ENCODE measurements at places on chromosomes 3 and 15.

DNA sequence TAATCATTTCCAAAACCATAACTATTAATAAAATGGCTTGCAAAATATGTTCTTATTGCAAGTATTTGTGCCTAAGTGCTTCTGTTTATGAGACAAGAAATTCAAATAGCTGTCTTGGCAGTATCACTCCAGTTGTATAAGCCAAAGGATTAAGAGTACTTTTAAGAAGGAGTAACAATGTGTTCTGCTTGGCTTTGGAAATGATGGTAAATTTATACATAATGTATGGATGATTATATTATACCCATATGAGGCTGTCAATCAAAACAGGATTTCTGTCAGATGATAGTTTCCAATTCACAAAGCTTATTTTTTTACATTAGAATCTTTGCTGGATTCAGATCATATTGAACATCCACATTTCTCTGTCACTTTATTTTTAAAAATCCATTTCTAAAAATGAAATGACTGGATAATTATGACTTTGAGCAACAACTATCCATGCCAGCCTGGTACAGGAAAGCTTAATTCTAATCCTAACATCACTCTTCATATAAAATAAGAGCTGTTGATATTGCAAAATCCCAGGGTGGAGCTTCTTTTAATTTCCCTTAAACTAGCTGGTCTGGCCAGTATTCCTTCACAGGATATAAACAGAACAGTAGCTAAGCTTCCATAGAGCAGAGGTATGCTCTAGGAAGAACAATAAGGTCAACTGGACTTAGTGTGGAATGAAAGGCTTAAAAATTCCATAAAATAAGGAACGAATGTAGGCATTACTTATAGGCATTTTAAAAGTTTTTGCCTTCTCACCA is 30.0 kb upstream of the ZNF280D start:
- DNase-seq = no peak

- DNase-seq = no peak
Observed at GRCh38 chr3:157427901-157428300, 8.7 kb upstream of the PTX3 start.

- no peak for DNase-seq
Observed at GRCh38 chr3:184685055-184685454, 26.8 kb downstream of the MAGEF1 start.

DNA sequence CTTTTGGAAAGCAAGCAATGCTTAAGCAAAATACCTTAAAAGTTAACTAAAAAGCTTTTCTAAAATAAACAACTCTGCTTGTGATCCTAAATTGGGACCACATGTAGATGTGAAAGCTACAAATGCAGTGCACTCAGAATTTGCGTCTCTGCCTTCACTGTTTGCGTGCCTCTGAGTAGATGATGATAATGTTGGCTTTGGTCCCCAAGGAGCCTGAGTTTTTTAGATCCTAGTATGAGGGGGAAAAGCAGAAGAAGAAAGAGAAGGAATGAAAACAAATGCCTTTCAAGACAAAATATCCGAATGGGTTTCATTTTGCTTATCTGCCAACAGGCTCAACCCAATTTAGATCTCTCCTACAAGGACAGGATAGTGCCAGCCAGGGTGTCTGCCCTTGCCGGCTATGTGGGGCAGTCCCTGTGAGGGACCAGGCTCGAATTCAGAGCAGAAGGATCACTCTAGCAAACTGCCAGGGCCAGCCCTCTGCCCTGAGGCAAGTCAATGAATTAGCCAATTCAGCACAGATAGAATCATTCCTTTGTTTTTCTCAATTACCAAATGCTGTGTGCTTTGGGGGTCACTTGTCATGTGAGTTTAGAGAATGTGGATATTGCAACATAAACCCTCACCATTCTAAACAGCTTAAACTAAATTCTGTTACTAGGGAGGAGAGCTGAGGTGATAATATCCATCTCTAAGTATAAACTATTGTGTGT is 28.5 kb downstream of the SCG5 start:
- DNase-seq = no peak

GRCh38 chr3:133955892-133956291 is 60.2 kb upstream of the RAB6B start:
- DNase-seq = no peak

DNA sequence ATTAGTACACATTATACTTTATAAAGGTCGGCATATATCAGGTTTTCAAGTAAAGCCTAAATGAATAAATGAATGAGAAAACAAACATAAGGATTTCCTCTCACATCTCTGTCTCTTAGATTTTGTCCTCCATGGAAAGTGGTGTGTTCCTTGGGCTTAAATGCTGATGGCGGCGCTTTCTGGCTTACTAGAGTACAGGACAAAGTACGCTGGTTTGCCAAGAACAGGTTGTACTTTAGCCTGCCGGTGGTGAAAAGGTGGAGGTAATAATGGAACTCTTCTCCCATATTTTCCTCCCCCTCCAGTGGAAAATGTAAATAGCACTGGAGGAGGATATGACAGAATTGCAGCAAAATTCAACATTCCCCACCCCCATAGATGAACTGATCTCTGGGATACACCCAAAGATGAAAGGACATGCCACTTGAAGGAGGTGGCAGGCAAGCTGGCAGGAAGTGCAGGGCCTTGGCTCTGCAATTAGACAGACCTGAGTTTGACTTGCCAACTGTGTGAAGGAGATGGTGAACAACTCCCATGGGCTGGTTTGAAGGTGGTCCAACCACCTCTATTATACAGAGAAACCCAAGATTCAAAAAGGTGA is 29.3 kb downstream of the CEP152 start:
- DNase-seq = no peak

- DNase-seq = no peak
Observed at GRCh38 chr15:57780471-57780870, 74.0 kb downstream of the POLR2M start.

DNA sequence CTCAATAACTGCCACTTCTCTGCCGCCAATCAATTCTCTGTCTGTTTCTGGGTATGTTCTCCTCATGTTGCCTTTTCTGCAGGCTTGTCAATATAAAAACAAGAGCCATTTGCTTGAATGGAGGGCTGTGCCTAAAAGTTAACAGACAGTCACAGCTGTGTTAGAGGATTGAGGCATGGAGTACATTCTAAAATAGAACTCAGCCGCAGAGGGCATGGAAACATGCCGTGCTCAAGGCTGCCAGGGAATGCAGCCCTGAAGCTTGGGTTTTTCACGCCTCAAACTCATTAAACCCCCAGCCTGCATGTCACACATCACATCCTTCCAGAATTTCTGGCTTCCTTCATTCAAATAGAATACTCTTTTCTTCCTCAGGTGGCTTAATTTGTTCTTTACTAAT is 166.6 kb downstream of the TPRG1 start:
- DNase-seq = no peak

- no peak for DNase-seq
Observed at GRCh38 chr3:122358703-122359032, 24.4 kb downstream of the MIX23 start.

- no peak for DNase-seq
Observed at GRCh38 chr15:68401496-68402431, 30.2 kb downstream of the ITGA11 start.

GRCh38 chr3:172138792-172139507 is 99.6 kb downstream of the FNDC3B start:
- DNase-seq = peak; percentile 12

- DNase-seq = no peak
Observed at GRCh38 chr3:52468336-52468735, 12.9 kb downstream of the NISCH start.

- DNase-seq = no peak
Observed at GRCh38 chr15:46854564-46854963, 862.7 kb upstream of the SEMA6D start.

- no peak for DNase-seq
Observed at GRCh38 chr15:39409876-39410530, 170.9 kb upstream of the THBS1 start.

DNA sequence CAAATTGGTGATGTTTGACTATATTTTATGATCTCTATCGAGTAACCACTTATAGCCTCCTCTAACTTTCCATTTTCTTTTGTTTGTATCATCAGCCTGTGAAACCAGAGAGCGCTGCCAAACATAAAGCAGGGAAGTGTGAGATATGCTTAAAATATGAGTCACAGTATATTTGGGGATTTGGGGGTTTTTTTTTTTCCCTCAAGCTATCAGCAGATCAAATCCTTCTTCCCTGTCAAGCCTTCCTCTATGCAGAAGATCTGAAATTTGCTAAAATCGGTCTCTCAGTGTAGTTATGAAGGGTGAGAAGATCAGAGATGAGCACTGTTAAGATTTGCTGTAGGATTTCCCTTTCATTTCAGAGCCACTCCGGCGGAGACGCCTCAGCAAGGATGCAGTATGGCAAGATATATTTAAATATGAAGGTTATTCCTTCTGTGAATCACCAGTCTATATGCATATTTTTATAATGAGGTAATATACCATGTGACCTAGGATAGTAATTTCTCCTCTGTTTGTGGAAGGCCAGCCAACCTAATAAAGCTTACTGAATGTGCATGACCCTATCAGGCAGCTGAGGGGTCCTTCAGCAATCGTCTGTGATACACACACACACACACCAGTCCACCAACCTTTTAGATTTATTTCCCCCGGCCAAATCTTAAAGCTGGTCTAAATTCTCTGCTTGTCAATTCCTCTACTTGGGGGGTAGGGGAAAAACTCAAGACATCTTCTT is 474.1 kb downstream of the FOXP1 start:
- DNase-seq = no peak

DNA sequence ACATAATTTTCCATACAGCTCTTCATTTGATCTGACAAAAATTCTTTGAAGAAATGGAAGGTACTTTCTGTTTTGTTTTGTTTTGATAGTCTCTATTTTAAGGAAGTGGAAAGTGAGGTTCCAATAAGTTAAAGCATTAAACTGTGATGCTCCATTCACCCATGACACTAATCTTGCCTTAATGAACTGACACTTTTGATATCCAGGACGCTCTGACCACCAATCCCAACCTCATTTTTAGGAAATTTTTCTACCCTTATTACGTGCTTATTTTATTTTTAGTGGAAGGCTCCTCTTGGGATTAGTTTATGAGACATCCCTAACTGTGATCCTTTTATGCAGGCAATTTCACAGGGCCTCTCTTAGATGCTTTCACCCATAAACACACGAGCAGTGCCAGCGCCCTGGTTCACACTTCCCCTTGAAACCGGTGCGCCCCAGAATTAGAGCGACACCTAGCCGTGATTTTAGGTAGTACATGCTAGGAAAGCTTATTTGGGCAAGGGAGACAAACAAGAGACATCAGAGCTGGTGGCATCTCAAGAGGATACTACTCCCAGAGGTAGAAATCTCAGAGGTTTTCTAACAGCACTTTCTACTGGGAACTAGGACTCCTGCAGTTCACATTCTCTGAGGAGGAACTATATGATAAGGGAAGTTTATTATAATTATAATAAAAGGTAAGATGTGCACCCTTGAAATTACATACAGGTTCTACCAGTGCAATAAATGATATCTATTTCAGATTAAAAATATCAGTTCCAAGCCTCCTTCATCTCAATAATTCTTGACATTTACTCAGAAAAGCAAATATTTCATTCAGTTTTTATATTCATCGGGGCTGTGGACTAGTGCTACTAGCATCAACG is 173.9 kb downstream of the SLC9A9 start:
- peak; percentile 58 for DNase-seq

DNA sequence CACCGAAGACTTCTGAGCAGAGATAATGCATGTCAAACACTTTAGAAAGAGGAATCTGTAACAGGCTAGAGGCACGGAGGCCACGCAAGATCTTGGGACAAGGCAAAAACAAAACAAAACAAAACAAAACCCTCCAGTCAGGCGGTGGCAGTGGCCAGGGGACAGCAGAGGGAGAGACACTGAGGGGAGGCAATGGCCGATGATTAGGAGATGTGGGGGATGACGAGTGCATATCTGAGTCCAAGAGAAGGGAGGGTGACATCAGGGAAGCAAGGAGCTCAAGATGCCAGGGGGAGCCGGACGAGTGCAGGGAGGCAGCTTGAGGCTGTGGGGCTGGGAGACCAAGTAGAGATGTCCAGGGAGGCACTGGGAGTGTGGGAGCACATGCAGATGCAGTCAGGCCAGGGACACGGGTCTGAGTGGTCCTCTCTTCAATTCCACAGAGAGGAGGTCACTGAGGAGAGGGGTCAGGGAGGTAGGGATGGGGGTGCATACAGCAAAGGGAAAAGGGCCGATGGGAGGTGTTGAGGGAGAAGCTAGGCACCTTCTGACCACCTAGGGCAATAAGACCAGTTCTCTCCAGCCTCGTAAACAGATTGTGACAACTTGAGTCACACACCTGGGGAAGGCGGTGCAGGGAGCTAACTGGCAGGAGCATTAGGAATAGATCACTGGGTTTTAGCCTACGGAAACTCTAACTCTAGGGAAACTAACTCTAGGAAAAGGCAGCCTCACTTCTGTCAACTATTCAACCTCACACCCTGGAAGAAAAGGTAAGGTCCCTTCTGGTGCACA is 29.6 kb downstream of the SLCO2A1 start:
- DNase-seq = no peak

- DNase-seq = no peak
Observed at GRCh38 chr15:63051156-63052066, 8.9 kb downstream of the TPM1 start.

DNA sequence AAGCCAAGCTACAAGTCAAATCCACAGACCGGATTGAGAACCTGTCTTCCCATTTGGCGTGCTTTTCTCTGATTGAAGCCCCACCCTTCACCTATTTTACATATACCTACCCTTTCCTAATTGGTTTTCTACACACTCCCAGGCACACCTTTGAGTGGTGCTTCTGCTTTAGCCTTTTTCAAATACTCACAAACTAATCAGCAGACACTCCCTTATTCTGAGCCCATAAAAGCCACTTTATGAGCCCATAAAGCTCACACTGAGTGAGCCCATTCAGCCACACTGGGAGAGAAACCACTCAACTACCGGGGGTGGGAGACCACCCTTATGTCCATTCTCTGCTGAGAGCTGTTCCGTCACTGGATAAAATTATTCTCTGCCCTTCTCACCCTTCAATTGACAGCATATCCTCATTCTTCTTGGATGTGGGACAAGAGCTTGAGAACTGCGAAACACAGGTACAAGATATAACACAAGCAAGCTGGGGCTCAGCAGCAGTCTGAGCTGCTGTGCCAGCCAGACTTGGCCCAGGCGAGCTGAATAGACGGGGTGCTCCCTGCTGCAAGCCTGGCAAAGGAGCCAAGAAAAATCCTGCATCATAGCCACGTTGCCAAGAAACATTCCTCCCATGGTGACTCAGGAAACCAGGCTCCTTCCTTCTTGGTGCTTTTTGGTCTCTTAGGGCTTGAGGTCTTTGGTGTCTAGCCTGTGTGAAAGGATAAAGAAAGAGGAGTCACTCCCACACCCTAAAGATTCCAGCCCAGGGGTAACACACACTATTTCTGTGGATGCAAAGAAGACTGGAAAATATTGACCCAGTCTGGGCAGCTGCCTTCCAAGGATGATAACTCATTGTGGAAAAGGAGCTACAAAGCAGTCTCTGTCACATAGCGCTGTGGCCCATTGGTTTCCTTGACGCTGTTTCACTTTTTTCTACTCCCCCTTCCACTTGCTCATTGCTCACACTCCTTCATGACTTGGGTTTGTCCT is 609.7 kb downstream of the MCTP2 start:
- DNase-seq = no peak

- no peak for DNase-seq
Observed at GRCh38 chr3:51715231-51715976, 8.5 kb downstream of the GRM2 start.

Measured in stimulated activated CD4-positive, alpha-beta T cell treated with anti-CD3 and anti-CD28 coated beads, Interleukin-12 subunit alpha, Interleukin-12 subunit beta, amount 100 ng/mL, for 4 hours (primary cell).